ENCODE measurements at places on chromosomes 11 and 22.
A peak's percentile ranks its signal among the peaks of the same experiment; 100 is the strongest.

DNA sequence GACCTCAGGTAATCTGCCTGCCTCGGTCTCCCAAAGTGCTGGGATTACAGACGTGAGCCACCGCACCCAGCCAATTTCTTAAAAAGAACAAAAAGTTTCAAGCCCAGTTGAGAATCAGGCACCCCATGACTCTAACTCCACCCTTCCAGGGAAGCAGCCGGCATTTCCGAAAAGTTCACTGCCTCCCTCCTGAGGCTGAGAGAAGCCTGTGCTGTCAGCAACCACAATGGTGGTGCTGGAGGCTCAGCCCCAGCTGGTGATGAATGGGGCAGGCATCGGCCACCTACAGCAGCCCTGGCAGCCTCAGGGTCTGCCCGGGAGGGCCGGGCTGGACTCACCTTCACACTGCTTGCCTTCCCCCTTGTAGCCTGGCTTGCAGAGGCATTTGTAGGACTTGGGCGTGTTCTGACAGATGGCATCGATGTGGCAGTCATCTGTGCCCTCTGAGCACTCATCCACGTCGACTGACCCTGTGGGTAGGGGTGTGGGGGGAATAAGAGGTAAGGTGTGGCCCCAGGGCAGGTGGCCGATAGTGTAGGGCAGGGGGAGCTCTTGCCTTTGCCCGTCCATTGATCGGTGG is 4.3 kb downstream of the SCUBE1 start:
- no peak for DNase-seq

- no peak for DNase-seq
Observed at GRCh38 chr11:112368381-112368780, 107.7 kb upstream of the PLET1 start.

- no peak for DNase-seq
Observed at GRCh38 chr11:69486773-69487291, 5.4 kb downstream of the LINC01488 start.

- DNase-seq, result no peak
Observed at GRCh38 chr11:68373815-68374501, 61.6 kb downstream of the LRP5 start.

- no peak for DNase-seq
Observed at GRCh38 chr11:123652599-123652998, 1.8 kb downstream of the SCN3B start.

DNA sequence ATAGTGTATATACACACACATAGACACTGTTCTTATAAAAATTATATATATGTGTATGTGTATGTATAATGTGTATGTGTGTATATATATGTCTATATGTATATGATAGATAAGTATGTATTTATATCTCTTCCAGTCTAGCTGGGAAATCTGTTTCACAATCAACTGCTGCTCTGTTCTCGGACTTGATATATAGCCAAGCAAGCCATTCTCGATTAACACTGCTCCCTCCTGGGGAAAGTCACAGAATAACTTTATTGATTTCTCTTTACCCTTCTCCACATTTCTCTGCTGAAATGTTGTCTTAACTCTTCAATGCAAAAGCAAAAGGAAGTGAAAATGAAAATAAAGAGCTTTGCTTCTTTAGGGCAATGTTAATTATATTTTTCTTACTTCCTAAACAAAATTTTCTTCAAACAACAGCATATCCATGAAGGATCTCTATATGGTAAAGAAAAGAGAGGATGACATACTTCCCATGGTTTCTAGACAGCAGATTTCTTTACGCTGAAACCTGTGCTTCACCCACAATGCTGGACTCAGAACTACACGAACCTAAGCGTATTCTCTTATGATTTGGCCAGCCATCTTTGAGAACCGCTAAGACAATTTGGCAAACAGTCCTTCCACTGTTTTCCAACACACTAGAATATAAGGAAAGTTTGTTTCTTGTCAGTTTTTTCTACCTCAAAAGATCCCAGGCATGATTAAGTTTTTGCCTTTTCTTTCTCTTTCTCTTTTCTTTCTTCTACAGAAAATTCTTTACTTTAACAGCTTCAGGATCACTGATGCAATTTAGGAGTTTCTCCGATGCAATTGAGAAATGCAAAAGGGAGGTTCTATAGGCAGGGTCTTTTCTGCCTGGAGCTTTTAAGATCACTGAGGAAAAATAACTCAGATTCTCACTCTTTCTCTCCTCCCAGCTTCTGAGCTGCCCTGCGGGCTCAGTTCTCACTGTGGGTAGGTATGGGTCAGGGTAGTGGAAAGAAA is 1.9 kb downstream of the BLID start:
- no peak for DNase-seq

- no peak for DNase-seq
Observed at GRCh38 chr11:111350811-111351210, 28.3 kb downstream of the POU2AF1 start.

GRCh38 chr22:17501679-17502285 is 61.5 kb upstream of the SLC25A18 start:
- peak; percentile 1 for DNase-seq

DNA sequence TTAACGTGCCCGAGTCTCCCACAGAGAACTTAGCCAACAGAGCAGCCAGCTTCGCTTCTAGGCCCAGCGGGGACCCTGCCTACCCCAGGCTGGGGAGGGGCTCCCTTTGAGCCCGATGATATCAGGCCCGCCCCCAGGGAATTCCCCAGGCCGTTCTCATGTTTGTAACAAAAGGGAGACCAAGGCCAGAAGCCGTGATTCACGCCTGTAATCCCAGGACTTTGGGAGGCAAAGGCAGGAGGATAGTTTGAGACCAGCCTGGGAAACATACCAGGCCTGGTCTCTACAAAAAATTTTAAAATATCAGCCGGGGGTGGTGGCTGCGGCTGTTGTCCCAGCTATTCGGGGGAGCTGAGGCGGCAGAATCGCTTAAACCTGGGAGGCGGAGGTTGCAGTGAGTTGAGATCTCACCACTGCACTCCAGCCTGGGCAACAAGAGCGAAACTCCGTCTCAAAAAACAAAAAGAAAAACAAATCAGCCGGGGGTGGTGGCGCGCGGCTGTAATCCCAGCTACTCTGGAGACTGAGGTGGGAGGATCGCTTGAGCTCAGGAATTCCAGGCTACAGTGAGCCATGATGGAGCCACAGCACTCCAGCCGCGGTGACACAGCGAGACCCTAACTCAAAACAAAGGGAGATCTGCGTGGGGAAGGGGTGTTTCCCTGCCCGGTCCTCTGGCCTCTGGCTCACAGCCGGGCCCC is 1.7 kb downstream of the DRD4 start:
- DNase-seq, result no peak

DNA sequence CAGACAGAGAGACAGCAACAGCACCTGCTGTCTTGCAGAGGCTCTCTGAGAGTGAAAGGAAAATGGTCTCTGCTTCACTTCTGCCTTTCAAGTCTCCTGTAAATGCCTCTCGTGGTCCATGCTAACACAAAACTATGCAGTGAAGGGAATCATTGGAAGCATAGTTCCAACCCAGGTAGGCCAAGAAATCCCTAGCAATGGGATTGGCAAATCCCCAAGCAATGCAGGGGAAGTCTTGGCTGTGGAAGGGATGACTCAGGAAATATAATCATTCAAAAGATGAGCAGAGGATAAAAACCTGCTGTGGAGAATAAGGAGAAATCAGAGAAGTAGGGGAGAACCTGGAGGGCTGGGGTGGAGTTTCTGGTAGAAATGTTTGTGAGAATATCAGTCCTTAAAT is 216.1 kb upstream of the ZBED5 start:
- no peak for DNase-seq

DNA sequence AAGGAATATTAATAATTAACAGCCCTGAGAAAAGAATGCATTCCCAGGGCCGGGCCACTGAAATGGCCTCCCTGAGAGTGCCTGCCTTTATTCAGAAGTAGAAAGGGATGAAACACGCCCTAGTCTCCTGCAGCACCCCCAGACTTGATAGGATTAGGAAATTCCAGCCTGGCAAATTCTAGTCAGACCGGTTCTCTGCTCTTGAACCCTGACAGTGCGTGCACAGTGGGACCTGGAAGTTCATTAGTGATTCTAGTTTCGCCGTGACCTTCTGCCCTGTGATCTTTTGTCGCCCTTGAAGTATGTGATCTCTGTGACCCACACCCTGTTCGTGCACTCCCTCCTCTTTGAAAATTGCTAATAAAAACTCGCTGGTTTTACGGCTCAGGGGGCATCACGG is 2.1 kb upstream of the GSTP1 start:
- DNase-seq, result no peak

GRCh38 chr11:116725434-116726221 is 47.2 kb downstream of the BUD13 start:
- DNase-seq, result no peak

DNA sequence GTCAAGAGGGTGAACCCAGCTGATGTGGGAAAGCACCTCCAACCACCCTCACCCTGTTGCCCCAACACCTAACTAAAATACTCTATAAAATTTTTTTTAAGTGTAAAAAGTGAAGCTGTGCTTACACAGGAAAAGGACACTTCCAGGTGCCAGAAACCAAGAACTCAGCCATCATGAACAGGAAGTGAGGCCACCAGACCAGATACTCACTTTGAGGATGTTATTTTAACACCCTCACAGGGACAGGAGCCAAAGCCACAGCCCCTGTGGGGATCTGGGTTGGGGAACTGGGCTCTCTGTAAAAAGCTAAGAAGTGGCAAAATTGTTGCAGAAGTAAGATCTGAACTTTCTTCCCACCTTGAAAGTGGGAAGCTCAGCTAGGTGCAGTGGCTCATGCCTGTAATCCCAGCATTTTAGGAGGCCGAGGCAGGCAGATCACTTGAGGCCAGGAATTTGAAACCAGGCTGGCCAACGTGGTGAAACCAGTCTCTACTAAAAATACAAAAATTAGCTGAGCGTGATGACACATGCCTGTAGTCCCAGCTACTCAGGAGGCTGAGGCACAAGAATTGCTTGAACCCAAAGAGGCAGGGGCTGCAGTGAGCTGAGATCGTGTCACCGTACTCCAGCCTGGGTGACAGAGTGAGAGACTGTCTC is 3.8 kb downstream of the RSPH14 start:
- DNase-seq, result no peak

DNA sequence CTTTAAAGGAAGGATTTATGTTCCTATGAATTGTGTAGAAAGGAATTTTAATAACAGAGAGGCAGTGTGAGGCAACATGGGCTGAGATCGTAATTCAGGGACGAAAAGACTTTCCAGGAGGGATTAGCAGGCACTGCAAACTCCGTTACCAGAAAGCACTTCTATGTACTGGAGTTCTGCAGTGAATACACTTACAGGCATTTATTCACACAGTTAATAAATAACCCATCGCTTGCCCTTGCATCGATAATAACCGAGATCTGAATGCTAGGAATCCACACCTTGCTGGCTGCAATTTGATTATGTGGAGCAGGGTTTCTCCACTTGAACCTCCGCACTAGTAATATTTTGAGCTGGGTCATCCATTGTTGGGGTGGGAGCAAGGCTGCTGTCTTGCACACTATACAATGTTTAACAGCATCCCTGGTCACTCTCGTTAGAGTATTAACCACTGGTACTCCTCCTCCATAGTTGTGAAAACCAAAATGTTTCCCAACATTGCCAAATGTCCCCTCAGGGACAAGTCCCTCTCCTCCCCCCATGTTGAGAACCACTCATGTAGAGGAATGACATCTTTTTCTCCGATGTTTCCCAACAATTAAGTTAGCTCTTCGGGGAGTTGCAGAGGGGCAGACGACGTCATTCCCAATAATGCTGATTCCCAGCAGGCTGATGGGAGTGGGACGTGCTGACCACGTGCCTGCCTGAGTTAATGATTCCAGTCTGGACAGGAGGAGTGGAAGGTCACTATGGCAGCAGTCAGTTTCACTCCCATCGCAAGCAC is 99.5 kb downstream of the SNX19 start:
- DNase-seq, result no peak

GRCh38 chr22:32818446-32819115 is 17.1 kb downstream of the TIMP3 start:
- no peak for DNase-seq

DNA sequence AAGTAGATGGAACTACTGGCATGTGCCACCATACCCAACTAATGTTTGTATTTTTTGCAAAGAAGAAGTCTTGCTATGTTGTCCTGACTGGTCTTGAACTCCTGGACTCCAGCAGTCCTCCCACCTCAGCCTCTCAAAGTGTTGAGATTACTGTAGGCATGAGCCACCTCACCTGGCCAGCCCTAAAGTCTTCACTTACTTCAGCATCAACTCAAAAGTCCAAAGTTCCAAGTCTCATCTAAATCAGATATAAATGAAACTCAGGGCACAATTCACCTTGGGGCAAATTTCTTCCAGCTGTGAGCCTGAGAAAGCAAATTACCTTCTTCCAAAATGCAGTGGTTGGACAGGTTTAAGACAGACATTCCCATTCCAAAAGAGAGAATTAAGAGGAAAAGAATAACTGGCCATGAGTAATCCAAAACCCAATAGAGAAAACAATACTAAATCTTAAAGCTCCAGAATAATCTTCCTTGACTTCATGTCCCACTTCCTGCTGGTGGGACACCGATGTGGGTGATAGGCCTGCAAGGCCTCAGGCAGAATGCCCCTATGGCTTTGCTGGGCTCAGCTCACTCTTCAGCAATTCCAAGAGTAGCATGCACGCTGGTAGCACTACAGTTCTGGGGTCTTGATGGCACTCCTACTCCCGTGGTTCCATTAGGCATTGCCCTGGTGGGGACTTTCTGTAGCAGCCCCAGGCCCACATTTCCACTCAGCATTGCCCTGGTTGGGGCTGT is 50.3 kb downstream of the TUG1 start:
- no peak for DNase-seq

DNA sequence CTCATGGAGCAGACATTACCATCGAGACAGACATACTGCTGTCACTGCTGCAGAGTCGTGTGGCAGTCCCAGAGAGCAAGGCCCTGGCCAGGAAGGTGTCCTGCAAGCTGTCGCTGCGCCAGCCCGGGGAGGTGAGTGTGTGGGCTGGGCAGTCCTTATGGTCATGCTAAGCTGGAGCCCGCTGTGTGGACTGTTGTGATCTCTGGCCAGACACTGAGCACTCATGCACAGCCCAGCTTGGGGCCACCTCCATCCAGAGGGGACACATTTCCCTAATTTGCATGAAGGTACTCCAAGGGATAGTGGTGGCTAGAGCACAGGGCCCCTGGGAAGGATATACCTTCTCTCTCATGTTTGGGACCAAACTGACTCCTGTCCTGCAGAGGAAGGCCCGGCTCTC is 9.6 kb downstream of the ANKK1 start:
- no peak for DNase-seq

DNA sequence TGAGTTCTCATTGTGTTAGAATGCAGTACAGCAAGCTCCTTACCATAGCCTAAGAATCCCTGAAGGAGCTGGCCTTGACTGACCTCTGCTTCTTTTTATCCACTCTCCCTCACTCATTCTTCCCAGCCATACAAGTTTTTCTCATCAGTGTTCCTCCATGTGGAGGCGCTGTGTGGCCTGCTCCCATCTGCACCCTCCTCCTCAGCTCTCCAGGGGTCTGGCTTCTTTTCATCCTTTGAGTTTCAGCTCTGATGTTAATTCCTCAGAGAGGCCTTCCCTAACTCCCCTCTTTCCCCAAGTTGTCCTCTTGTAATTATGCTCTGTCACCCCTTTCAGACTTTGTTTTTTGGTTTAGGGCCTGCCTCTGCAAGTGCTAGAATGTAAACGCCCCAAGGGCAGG is 144.8 kb downstream of the WNT7B start:
- DNase-seq, result no peak

GRCh38 chr11:85595285-85595884 is 31.8 kb downstream of the DLG2 start:
- DNase-seq, result no peak

- DNase-seq, result no peak
Observed at GRCh38 chr22:29971607-29972006, 88.6 kb downstream of the MTMR3 start.

GRCh38 chr22:39624501-39624821 is 53.9 kb downstream of the CACNA1I start:
- no peak for DNase-seq

GRCh38 chr11:73012121-73012863 is 129.8 kb downstream of the FCHSD2 start:
- no peak for DNase-seq
